Kidney tubule cell (primary cell): ENCODE measurements at places on chromosomes 6 and 20.
A peak's percentile ranks its signal among the peaks of the same experiment; 100 is the strongest.

- DNase-seq, result no peak
These were observed 11.2 kb downstream of the CASS4 start for GRCh38 chr20:56423211-56423610.

GRCh38 chr6:138719744-138720143, 53.8 kb upstream of the CCDC28A start:
- no peak for DNase-seq

DNA sequence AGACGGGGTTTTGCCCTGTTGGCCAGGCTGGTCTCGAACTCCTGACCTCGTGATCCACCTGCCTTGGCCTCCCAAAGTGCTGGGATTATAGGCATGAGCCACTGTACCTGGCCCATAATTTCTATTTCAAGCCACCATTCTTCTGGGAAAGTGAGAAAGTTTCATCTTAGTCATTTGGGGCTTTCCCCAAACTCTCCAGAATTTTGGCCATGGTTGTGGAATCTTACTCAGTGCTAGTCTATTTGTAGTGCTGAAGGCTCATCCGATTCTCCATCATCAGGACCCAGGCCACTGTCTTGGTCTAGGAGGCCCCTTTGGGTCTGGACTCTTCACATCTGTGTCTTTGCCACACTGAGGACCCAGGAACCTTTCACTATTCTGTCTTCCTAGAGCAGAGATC, 164.9 kb downstream of the EYA2 start:
- DNase-seq, result no peak

- DNase-seq, result peak; percentile 83
These were observed 742.0 kb downstream of the KIF16B start for GRCh38 chr20:15831201-15831600.

- DNase-seq, result peak; percentile 57
These were observed 796 bp downstream of the SENP6 start for GRCh38 chr6:75602246-75603105.

- peak; percentile 77 for DNase-seq
These were observed 37.2 kb downstream of the SLC22A2 start for GRCh38 chr6:160221423-160221822.

GRCh38 chr6:48701572-48701971, 590.6 kb upstream of the PTCHD4 start:
- no peak for DNase-seq

DNA sequence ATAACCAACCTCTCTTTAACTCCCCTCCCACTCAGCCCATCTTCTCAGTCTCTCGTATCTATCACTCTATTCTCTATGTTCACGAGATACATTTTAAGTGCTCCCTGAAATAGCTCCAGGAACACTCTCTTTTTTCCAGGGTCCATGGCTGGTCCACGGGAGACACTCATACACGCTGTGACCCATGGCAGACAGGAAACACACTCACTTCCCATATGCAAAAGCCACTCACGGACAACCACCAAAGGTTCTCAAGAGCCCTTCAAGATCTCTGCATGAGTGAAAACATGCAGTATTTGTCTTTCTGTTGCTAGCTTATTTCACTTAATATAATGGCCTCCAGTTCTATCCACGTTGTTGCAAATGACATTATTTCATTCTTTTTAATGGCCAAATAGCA, 71.4 kb upstream of the PCSK2 start:
- no peak for DNase-seq

- no peak for DNase-seq
These were observed 36.5 kb downstream of the AKAP12 start for GRCh38 chr6:151276112-151276740.

DNA sequence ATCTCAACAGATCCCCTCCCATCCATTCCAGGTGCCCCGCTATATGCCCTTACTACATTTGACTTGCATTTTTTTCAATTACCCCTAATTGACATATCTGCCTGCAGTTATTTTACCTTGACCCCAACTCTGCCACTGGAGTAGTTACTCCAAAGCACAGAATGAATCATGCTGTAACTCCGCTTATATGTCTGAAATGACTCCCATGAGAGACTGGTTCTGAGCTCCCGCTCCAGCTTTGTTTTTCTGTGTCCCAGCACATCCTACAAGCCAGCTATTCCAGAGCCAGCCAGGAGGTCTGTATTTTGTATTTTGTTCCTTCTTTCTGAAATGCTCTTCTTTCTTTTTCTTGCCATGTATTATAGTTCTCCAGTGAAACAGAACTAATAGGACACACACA, 10.9 kb upstream of the NOX3 start:
- DNase-seq, result no peak

- DNase-seq, result peak; percentile 70
These were observed 61.4 kb upstream of the ZNF217 start for GRCh38 chr20:53654932-53655624.

DNA sequence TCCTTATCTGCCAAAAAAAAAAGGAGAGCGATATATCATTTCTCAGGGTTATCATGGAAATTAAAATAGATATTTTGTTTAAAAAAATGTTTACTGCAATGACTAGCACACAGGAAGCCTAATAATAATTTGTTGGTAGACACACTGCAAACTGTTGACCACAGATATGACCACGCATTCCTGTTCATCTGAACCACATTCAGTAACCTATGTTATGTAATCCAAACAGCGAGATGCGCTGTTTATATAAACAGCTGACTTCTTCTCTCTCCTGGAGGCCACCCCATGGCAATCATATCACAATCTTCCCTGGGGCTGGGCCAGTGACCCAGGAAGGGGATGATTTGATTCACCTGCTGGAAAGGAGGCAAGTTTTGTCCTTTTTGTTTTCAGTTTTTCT, 129.3 kb upstream of the UST start:
- DNase-seq, result no peak

GRCh38 chr20:23225407-23226060, 125.1 kb upstream of the NXT1 start:
- DNase-seq, result peak; percentile 4
